ENCODE measurements at places on chromosomes 5 and 9.

GRCh38 chr5:113380807-113381326, 53.9 kb downstream of the TSSK1B start:
- DNase-seq = no peak

DNA sequence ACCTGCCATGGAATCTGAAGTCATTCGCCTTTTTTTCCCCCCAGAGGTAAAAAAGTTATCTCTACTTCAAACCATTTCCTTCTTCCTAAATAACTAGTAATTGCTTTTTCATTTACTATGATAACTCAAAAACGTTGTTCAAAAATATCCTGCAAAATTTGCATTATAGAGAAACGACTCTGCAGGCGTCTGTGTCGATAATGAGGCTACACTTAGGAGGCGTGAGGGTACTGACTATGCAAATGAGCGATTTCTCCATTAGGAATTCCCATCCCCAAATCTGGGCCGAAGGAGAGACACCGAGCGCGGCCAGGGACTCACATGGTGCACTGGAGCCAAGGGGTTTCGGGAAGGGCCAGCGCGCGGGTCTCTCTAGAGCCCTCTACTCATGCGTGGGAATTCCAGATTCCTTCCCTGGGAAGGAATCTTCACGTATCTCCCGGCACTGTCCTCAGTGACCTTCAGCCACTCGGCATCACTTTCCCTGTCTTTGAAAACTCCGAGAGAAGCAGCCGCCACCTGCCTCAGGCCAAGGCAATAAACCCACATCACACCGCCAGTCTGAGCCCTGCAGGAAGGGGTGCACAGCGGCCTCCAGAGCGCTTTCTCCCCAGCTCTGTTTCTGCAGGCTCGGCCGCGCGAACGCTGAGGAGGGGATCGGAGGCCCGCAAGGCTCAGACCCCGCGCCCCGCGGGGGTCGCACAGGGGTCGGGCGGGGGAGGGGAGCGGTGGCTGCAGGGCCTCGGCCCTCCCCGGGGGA, 718 bp upstream of the DENND4C start:
- no peak for DNase-seq

GRCh38 chr9:83340451-83340850, 197.8 kb downstream of the FRMD3 start:
- no peak for DNase-seq

- DNase-seq = no peak
These were observed 12.3 kb downstream of the SUSD1 start for GRCh38 chr9:112162621-112163413.

DNA sequence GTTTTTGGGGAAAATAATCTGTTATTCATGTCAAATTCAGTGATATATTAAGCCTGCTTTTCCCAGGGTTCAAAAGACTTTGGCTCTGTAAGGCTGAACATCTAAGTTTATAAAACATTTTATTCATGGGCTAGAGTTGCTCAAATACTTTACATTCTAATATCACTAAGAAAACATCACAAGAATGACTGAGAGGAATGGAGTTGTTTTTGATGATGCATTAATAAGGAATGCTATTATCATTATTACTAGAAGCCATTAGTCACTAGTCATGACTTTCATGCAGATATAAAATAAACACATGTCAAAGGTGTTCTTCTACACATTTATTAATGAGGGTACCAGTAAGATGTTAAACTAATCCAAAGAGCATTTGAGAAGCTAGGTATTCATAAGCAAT, 185.5 kb upstream of the KCNN2 start:
- DNase-seq = no peak

- peak; percentile 18 for DNase-seq
These were observed 400.4 kb downstream of the OSTF1 start for GRCh38 chr9:75488719-75489110.

GRCh38 chr9:130214776-130215340, 42.7 kb downstream of the NCS1 start:
- no peak for DNase-seq

- no peak for DNase-seq
These were observed 23.5 kb downstream of the ITGA1 start for GRCh38 chr5:52811067-52811749.

DNA sequence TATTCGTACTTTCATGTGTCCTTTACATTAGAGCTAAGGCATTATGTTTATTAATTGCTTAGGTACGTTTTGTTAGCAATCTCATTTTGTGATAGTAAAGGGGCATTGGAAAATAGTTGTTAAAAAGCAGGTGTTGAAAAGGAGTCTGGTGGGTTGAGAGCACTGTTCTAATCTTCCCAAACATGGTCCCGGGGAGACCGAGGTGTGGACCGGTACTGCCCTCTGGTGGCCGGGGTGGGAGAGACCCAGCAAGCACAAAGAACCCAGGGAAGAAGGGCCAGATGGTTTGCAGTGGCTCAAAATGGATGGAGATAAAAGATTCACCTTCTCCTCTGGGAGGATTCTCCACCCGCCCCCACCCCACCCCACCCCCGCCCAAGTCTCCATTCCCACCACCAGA, 26.1 kb downstream of the IDNK start:
- peak; percentile 31 for DNase-seq

DNA sequence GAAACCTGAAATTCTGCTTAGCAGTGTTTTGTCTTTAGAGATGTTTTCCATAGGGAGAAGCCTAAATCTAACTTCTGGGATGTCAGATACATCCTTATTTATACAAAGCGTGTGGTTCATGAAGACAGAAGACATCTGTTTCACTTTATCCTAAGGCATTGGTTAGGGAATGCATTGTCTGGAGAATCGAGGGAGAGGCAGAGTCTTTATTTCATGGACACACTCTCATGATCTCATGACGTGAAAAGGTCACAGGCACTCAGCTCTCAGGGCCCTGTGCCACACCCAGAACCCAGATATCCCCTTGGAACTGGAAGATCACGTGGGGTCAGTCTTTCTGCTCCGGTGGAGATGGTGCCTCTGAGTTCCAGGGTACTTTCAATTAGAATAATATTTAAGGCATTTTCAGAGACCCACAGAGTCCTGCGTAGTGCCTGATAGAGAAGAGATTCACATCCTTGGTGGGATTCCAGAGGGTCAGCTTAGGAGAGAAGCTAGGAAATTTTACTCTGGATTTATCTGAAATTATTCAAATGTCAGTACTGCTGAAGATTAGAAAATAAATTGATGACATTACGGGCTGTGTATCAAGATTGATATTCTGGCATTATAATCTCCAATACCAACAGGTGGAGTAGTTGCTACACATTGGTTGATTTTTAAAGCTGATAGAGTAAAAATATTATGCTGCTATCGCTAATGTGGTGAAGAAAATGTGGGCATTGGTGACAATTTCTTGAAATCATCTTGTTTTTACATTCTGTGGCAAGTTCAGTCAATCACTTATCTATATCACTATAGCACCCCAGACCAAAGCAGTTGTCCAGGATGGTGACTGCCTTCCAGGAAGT, 378.3 kb downstream of the MTRR start:
- DNase-seq = peak; percentile 1

- no peak for DNase-seq
These were observed 170.4 kb downstream of the SYK start for GRCh38 chr9:90972057-90972456.

DNA sequence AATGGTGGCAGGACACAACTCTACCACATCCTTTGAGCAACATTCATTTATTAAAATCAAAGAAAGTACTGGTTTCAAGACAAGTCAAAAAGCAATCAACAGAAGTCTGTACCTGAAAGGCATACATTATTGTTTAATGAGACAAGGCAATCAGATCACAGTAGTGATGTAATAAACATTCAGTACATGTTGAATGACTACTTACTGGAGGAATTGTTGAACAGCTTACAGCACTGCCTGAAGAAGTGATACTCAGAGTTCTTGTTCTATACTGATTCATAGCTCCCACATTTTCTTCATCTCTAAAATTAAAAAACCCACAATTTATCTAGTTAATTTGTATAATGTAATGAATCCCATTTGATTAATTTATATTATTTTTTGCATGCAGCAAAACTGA, 18.2 kb downstream of the RIOK2 start:
- DNase-seq = no peak

GRCh38 chr9:132474253-132474652, 64.2 kb downstream of the CFAP77 start:
- DNase-seq = no peak

GRCh38 chr9:137406876-137407589, 15.9 kb downstream of the EXD3 start:
- DNase-seq = peak; percentile 38

DNA sequence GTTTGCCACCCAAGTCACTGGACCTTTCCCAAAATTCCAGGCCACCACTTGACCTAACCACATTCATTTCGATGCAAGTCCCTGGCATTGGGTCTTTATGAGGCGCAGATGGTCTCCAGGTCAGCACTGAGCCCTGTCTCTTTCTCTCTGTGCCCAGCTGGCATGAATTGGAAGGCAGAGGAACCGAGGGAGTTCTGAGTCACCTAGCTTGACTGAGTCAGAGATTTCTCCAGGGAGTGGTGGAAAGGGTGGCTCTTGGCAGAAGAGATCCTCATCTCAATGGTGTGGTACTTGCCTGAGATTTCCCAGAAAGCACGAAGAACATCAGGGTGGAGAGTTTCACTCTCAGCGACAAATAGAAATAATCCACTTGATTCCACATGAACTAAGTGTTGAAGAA, 43.8 kb downstream of the WDR36 start:
- no peak for DNase-seq

- no peak for DNase-seq
These were observed 14.2 kb upstream of the CCDC180 start for GRCh38 chr9:97293207-97293721.

GRCh38 chr9:129551393-129551973, 69.4 kb downstream of the C9orf50 start:
- no peak for DNase-seq

- DNase-seq = no peak
These were observed 582.5 kb downstream of the ELAVL2 start for GRCh38 chr9:23243523-23243922.

GRCh38 chr9:107778661-107779060, 289.1 kb upstream of the KLF4 start:
- no peak for DNase-seq

DNA sequence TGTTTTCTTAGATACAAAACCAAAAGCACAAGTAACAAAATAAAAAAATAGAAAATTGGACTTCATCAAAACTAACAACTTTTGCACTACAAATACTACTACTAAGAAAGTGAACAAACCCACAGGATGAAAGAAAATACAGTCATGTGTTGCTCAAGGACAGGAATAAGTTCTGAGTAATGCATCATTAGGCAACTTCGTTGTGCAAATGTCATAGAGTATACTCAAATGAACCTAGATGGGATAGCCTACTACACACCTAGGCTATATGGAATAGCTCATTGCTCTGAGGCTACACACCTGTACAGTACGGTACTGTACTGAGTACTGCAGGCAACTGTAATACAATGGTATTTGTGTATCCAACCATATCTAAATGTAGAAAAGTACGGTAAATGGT, 88.3 kb downstream of the RAPGEF1 start:
- no peak for DNase-seq

GRCh38 chr9:117234103-117234502, 180.8 kb downstream of the ASTN2 start:
- DNase-seq = no peak

DNA sequence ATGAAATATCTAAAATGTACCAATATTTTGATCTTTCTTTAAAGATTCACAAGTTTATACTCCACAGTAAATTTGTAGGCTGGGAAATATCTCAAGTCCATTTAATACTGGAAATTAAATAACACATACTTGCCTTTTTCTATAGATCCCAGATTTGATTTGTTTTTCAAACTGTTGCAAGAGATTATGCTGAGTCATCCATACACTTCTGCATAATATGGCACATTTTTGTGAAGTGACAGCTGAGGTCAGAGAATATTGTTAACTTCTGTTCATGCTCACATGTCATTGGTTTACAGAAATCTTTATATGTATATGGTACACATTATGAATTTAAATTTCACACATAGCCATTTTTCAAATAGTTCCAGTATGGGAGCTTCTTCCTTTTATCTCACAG, 1066.3 kb upstream of the NUDT12 start:
- DNase-seq = no peak

DNA sequence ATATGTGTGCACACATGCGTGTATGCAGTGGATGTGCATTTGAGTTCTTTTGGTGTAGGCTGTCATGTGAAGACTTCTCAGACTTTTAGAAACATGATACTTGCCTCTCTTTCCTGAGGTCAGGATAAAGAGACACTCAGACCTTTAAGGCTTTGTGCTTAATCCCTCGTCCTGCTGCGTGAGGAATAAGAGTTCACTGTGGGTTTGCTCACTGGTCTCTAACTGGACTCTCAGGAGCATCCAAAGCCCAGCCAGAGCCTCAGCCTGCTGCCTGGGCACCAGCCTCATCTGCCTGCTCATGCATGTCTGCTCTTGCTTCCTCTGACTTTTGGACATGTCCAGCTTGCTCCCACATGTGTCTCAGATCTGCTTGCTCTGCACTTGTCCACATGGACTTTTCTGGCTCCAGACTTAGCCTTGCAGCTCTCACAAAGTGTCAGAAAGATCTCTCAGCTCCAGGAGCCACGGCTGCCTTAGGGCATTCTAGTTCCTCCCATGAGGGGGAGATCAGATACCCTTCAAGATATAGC, 65.1 kb upstream of the ZNF366 start:
- no peak for DNase-seq

DNA sequence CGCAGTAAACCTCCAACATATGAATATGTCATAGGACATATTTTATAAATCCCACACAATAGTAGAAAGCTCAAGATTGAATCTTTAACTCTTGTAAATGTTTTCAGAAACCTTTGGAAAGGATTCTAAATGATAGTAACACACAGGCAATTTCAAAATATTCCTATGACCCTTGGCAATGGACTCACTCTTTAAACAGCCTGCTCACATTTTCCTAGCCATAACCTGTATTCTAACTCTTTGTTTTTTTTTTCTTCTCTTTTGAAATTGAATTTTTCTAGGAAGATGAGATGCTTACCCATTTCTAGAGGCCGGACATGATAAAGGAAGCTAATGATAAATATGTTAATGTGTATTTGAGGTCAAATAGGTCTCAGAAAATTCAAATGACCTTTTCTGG, 29.6 kb downstream of the GRIN3A start:
- no peak for DNase-seq

GRCh38 chr5:56375011-56375410, 141.9 kb upstream of the ANKRD55 start:
- no peak for DNase-seq

GRCh38 chr9:129720181-129720864, 32.5 kb downstream of the PTGES start:
- no peak for DNase-seq

GRCh38 chr9:34413231-34413852, 36.6 kb upstream of the MYORG start:
- DNase-seq = peak; percentile 65

DNA sequence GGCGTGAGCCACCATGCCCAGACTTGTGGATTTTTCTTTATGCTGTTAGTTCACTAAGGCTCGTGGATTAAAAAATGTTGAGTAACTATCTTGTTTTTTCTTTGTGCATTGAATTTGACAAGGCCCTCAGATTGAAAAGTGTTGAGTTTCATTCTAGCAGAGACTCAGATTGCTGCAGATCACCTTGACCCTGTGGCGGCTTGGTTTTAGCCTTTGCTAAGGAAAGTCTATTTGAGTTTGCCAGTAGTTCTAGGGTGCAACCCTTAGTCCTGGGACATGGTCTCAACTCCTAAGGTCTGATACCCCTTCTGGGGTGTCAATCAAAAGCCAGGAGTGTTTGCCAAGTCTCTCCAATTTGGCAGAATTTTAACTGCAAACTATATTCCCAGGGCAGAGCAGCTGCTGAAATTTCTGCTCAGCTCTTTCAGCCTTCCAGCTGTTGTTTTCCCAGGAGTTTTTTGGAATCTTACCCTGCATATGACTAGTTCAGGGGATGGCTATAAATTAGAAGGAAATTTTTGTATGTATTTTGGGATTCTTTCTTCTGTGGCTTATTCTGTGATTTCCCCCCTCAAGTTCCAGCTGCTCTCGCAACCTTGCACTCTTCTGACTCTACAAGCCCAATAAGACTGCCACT, 84.3 kb upstream of the HAND1 start:
- no peak for DNase-seq

All from globus pallidus (tissue), 1 donor.